ENCODE measurements at places on chromosomes 13 and 19.

DNA sequence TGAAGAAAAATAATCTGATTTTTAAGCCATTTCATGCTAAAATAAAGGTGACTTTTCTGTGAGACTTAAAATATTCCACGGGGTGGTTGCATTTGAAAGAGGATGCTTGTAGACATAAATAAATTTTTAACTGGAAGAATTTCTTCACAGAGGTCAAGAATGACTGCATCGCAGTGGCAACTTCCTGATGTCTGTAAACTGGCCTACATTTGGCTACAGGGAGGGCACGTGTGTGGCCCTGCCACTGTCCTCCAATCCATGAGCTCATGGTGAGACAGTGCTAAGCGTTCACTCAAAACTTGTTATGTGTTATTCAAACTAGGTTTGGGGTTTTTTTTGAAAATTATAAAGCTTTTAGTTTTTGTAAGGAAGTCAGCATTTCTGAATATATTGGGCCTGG is 1089.3 kb downstream of the EFNB2 start:
- peak; percentile 10 for DNase-seq

DNA sequence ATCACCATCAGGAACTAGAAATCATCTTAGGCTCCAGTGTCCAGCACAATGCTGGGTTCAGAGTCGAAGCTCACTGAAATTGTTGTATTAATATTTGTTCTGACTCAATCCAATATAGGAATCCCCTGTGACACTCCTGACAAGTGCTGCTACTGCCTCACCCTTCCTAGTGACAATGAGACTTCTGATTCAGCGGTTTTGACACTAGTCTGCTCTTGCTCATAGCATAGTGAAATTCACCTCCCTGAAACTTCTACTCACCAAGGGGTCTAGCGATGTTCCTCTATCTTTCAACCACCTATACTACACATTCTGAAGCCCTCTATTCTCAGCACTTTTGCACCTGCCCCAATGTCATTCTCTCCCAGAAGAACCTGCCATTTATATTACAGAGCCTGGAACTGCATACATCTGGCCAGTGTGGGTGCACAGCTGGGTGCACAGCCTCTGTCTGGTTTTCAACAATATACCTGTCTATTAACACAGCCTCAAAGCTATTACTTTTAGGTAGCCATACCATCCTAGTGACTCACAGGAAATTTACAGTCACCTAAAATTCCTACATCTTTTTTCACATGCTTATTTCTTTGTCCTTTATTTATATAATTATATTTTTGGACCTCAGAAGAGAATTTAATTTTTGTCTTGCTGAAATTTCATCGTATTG is 88.3 kb downstream of the DOCK9 start:
- no peak for DNase-seq

DNA sequence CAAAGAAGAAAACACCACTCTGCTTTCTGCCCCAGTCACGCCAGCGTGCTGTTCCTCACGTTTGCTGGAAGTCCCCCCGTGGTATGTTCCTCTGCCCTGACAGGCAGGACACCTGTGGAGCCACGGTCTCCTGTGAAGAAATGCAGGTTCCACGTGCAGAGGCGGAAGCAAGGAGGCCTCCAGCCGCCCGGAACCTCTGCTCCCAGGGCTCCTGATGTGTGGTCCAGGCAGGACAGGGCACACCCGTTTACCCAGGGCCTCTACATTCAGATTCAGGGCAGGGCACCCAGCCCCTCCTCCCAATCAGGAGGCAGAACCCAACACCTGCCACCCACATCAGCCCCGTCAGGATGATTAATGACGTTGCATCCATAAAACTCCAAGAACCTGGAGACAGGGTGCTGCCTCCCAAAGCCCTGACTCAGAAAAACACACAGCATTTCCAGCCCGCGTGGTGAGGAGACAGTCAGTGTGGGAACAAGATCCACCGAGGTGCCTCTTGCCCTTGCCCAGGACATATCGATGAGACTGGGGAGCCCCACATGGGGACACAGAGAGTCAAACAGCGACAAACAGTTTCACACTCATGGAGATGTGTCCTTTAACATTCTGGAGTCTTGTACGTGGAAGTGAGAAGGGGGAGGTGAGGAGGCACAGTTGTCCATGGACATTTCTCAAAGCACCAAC is 76.2 kb downstream of the COL4A1 start:
- no peak for DNase-seq

- DNase-seq: no peak
Observed at GRCh38 chr13:51355217-51355616, 15.7 kb downstream of the SERPINE3 start.

DNA sequence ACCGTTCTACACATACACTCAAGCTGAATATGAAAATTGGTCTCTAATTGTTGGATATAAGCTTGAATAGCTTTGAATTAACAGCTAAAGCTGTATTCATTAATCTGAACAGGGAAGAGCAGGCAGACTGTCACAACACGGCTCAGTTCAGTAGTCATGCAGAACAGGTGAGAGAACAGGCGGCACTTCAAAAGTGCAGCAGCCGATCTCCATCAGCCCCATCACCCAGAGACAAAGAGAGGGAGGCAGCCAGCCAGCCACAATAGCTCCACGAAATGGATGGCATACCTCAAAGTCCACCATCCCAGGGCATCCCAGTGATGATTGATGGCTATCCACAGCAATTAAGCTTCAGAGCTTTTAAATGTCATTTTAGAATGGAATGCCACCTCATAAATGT is 419.2 kb downstream of the OLFM4 start:
- DNase-seq: no peak

DNA sequence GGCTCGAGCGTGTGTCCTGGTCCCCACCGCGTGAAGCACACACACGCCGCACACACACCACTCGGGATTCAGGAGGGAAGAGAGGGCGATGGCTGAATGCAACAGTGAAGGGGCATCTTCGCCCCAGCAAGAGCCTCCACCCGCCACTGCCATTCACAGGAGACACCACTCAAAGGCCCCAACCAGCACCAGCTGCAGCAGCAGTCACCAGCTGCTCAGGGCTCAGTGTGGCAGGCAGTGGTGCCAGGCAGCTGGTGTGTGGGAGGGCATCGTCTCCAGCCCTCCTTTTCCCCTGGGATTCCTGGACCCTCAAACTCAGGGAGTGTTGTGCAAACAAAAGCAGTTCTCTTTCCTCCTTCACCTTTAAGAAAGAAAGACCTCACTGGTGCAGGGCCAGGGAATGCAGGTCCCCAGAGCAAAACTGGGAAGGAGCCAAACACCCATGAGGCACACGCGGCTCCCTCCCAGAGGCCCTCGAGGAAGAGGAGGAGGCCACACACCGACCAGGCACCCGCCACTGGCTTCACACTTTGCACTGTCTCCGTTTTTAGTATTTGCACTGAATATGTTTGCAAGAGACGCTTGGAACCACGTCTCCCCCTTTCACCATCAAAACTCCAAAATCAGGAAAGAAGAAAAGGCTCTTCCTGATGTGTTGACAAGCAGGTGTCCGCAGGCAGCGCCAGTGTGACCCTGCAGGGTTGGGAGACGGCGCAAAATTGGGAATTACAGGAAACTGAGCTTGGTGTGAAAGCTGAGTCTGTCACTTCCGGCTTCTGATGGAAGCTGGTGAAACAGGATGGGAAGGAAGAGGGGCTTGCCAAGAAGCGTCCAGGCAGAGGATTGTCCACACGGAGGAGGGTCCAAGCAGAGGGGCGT is 26.4 kb upstream of the F7 start:
- DNase-seq: no peak

DNA sequence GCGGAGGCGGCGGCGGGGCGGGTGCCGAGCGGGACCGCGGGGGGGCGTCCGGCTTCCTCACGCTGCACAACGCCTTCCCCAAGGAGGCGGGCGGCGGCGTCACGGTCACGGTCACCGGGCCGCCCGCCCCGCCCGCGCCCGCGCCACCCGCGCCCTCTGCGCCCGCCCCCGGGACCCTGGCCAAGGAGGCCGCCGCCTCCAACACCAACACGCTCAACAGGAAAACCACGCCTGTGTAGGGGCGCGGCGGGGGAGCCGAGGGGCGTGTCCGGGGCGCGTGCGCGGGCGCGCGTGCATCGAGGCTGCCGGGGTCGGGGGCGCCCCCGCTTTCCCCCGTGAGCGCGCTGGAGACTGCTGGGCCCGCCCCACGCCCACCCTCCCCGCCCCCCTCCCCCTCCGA is 8.8 kb upstream of the CACNG6 start:
- DNase-seq: no peak

DNA sequence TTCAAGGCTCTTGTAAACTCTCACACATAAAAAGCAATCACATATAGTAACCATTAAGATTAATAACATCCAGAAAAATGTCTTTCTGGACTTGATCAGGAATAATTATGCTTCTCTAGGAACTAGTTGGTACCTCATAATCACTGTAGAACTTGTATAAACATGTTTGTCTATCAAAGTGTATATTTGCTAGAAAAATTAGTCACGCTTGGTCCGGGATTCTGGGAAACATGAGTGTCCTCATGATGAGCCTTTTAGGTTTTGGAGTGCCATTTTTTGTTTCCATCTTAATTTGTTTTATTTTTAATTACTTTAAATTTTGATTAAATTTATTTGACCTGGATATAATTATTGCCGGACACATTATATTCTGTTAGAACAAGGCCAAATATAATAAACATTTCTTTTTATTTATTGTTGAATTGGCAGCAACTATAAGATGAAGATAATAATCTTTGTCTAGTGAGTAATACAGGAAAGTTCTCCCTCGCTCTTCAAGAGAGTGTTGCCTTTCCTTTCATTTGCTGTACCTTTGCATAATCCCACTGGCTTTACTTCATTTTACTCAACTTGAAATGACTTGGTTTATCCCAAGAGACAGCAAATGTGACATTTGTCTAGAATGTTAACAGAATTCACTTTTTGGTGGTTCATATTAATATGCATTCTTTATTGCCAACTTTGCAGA is 207.0 kb downstream of the NALCN start:
- DNase-seq: no peak

- DNase-seq: peak; percentile 95
Observed at GRCh38 chr19:47227352-47228167, 3.4 kb downstream of the BBC3 start.

- peak; percentile 31 for DNase-seq
Observed at GRCh38 chr13:101944521-101944920, 457.3 kb downstream of the FGF14 start.

DNA sequence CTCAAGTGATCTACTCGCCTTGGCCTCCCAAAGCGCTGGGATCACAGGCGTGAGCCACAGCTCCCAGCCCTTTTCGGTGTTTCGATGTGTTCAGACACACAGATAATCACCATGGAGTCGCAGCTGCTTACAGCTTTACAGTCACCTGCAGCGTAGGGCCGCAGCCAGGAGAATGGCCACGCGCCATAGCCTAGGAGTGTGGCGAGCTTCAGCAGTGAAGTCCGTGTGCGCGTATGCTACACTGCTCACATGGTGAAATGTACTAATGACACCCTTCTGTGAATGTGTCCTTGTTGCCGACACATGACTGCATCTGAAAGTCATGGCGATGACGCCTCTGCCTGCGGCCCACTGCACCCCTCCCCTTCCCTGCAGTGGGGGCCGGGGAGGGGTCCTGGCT is 23.6 kb downstream of the AP3D1 start:
- no peak for DNase-seq

GRCh38 chr13:73782450-73783449 is 351.5 kb downstream of the KLF12 start:
- DNase-seq: no peak

DNA sequence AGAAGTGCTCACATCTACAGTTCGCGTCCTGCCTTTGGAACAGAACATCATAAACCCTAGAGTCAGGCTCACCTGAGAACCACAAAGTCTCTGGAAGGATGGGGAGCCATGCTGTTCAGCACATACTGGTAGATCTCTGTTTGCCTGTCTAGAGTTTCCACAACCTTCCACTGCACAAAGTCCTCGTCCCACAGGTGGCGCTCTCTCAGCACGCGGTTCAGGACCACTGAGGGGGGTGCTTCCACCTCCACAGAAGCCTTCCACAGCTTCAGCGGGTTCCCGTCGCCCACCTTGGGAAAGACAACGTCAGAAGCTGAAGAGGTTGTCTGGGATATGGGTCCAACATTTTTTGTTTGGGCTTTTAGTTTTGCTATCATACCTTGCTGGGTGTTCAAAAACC is 93.6 kb downstream of the KL start:
- peak; percentile 43 for DNase-seq

- DNase-seq: no peak
Observed at GRCh38 chr13:38647312-38647711, 39.6 kb upstream of the FREM2 start.

DNA sequence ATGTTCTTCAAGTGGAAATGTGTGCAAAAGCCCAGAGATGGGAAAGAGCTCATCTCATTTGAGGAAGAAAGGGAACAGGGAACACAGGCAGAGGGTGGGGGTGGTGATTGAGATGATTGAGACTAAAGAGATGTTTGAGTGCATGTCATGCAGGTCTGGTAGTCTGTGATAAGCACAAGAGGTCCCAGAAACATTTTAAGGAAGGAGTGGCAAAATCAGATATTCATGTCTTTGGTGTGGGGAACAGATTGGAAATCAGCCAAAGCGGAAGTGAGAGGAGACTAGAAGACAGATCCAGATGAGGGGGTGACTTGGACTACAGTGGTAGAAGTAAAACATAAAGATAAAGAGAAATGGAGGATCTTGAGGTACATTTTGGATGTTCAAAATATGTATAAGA is 39.4 kb upstream of the DACH1 start:
- no peak for DNase-seq

All from fibroblast of mammary gland (primary cell).